ENCODE measurements at places on chromosomes 16 and 17. TPM values are rescaled to one million over a fixed set of nuclear protein-coding genes. Genes with fewer than 3 reads are reported as not detected.

- no peaks in the 10 kb centered on the region for H3K27me3 ChIP-seq
- H3K27ac ChIP-seq, result no peak overlapping the region
- no peak overlapping the region for H3K4me3 ChIP-seq
- no peak for DNase-seq
- H3K4me1 ChIP-seq, result peaks cover 5% of the 10 kb centered on the region
These were observed 662.5 kb upstream of the SOX9 start for GRCh38 chr17:71458322-71458721.

The SHBG gene
- total RNA-seq, result not detected

- H3K36me3 ChIP-seq, result no peaks in the 10 kb centered on the region
- DNase-seq, result no peak
- H3K27me3 ChIP-seq, result peaks cover 47% of the 10 kb centered on the region
- H3K27ac ChIP-seq, result no peak overlapping the region
These were observed 8.4 kb upstream of the HELZ start for GRCh38 chr17:67253384-67253783.

GRCh38 chr16:57609541-57610401 is 18.7 kb upstream of the ADGRG1 start:
- no peak overlapping the region for H3K4me3 ChIP-seq
- H3K4me1 ChIP-seq, result no peaks in the 10 kb centered on the region
- no peak overlapping the region for H3K27ac ChIP-seq
- H3K27me3 ChIP-seq, result no peaks in the 10 kb centered on the region

DNA sequence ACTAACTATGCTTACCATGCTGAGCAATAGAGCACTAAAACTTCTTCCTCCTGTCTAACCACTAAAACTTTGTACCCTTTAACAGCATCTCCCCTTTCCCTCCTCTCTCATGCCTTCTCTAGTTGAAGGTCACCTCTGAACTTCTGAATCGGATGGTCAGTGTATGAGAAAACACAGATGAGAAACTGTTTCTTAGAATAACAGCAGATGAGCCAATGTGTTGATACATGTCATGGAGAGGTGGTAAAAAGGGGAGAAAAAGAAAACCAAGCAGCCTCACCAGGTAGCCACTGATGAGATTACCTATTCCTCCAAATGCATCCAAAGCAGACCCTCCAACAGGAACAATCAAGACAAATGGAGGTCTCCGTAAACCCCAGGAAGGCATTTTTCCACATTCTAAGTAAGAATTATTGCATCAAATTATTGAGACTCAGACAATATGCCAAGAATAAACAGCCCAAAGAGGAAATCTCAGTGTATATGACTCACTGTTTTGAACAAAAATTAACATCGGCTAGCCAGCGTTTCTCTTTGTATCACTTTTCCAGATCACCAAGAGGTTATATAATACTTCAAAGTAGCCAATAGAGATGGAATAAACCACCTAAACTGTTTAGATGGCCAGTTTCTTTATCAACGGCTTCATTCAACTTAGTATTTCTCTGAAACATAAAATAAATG is 793.3 kb upstream of the SOX9 start:
- no peak overlapping the region for H3K4me3 ChIP-seq
- no peak overlapping the region for H3K27ac ChIP-seq
- H3K4me1 ChIP-seq, result no peaks in the 10 kb centered on the region
- H3K36me3 ChIP-seq, result no peaks in the 10 kb centered on the region
- DNase-seq, result no peak

DNA sequence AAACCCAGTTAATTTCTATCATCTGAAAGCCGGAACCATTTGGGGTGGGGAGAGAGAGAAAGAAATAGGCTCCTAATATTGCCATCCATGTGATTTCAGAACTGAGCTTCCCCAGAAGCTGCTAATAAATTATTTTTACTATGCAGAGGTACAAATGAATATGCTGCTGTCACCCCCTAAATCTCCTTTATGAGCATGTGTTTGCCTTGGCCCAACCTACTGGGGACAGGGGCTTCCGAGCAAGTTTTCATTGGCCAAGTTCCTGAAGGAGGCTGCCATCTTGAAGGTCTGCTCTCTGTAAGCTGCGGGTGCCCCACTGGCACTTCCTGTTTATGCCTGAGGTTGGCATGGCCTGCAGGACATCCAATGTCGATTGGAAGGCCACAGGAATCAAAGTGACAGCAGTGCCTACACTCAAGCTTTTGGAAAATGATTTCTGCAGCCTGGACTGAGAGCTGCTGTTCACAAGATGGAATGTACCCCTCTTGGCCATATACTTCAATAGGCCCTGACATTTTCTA is 194.7 kb downstream of the XYLT1 start:
- H3K27me3 ChIP-seq, result no peaks in the 10 kb centered on the region
- no peaks in the 10 kb centered on the region for H3K36me3 ChIP-seq
- peak overlapping the region; percentile 67 for H3K27ac ChIP-seq
- DNase-seq, result no peak
- H3K4me3 ChIP-seq, result no peak overlapping the region

The IL17C gene
- total RNA-seq, result not detected

DNA sequence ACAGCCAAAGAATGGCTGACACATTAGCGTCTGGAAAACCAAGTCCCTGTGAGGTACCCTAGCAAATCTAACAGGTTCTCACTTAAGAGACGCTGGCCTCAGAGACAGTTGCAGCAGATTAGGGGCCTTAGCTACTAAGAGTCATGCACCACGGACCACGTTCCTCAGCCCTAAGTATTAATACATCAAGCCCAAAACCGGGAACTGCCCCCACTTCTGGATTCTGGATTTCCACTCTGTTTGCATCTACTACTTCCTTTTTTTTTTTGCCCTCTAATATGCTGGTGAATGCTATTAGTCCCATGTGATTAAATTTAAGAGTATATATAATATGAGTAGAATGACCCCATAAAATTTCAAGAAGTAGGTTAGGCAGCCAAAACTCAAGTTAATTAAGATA is 775 bp upstream of the TERB1 start:
- H3K4me1 ChIP-seq, result no peaks in the 10 kb centered on the region
- DNase-seq, result no peak
- no peak overlapping the region for H3K27ac ChIP-seq
- no peaks in the 10 kb centered on the region for H3K27me3 ChIP-seq
- peaks cover 26% of the 10 kb centered on the region for H3K36me3 ChIP-seq
- H3K4me3 ChIP-seq, result no peak overlapping the region

- H3K4me1 ChIP-seq, result peaks cover 8% of the 10 kb centered on the region
- H3K27me3 ChIP-seq, result no peaks in the 10 kb centered on the region
- no peak for DNase-seq
- no peak overlapping the region for H3K4me3 ChIP-seq
These were observed 67.3 kb downstream of the ANKRD11 start for GRCh38 chr16:89422905-89423630.

DNA sequence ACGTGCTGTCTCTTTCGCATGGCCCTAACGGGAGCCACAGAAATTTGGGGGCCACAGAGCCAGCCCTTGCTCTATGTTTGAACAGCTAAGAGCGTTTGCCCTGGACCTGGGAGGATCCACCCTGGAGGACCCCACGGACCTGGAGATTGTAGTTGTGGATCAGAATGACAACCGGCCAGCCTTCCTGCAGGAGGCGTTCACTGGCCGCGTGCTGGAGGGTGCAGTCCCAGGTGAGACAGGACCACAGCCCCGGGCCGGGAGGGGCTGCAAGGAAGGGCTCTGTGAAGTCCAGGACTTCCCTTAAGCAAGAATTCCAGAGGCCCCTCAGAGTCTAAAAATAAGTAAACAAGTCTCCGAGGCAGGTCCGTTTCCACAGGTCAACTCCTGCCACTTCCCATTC is 11.9 kb downstream of the CDH15 start:
- no peaks in the 10 kb centered on the region for H3K36me3 ChIP-seq
- no peak for DNase-seq
- no peak overlapping the region for H3K4me3 ChIP-seq
- no peaks in the 10 kb centered on the region for H3K27me3 ChIP-seq

DNA sequence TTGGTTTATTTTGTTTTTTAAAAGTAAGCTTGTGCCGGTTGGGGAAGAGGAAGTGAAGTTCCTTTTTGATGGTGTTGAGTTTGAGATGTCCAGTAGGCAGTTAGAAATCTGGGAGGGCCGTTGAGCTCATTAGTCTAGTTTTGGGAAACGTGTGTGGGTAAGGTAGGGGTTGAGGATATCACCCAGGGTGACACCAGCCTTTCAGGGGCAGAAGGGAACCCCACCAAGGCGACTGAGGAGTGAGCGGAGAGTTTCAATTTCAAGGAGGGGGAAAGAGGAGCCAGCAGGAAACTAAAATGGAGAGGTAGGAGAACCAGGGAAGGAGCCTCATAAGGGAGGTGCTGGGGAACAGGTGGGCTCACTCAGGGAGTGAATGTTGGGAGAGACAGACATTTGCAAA is 22.7 kb downstream of the HAPSTR1 start:
- H3K27ac ChIP-seq, result no peak overlapping the region
- peaks cover 5% of the 10 kb centered on the region for H3K4me1 ChIP-seq
- no peak for DNase-seq

- peak overlapping the region; percentile 59 for H3K27ac ChIP-seq
- H3K4me1 ChIP-seq, result peaks cover 15% of the 10 kb centered on the region
These were observed 7.5 kb downstream of the TIMP2 start for GRCh38 chr17:78917451-78918275.

The TBX21 gene
- total RNA-seq, result 2.9 TPM

DNA sequence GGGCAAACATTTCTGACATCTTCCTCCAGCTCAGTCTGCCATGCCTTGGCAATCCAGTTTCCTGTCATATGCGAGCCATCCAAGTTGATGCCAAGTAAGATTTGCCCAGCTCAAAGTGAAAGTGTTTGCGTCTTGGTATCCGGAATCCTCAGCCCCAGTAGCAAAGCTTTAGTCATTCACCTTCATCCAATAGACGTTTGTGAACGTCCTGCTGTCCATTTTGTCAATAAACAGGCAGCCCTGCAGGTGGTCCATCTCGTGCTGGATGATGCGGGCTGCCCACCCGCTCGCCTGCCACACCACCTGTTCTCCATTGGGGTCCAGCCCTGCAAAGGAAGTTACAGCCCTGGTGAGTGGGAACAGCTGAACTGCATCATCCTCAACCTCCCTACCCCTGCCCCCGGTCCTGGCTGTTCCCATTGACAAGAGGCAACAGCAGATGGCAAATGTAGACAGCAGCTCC is 1.5 kb downstream of the PDF start:
- peaks cover 69% of the 10 kb centered on the region for H3K36me3 ChIP-seq
- peak overlapping the region; percentile 98 for H3K4me3 ChIP-seq
- peak overlapping the region; percentile 98 for H3K27ac ChIP-seq
- no peak for DNase-seq
- H3K4me1 ChIP-seq, result peaks cover 41% of the 10 kb centered on the region
- H3K27me3 ChIP-seq, result no peaks in the 10 kb centered on the region

DNA sequence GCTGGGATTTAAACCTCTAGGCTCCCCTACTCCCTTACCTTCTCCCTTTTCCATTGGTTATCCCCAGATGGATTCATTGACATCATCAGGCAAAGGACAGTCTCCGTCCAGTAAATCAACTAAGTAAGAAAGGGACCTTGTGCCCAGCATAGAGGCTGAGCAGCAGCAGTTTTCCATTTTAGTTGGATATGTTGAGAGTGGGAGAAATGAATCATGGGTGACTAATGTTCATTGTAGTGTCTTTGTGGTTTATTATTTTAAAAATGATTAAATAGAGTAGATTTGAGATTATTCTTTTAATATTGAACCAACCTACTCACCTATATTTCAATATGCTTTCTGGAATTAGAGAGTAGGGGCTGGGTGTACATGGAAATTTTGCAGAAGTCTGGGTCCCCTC is 99.4 kb upstream of the CACNG3 start:
- H3K36me3 ChIP-seq, result no peaks in the 10 kb centered on the region
- no peak overlapping the region for H3K27ac ChIP-seq
- no peak overlapping the region for H3K4me3 ChIP-seq
- no peaks in the 10 kb centered on the region for H3K4me1 ChIP-seq
- no peaks in the 10 kb centered on the region for H3K27me3 ChIP-seq

The RHBDF1 gene
- 38.3 TPM for total RNA-seq

The KRTAP4-3 gene
- not detected for total RNA-seq

The RNF43 gene
- 6.4 TPM for total RNA-seq

DNA sequence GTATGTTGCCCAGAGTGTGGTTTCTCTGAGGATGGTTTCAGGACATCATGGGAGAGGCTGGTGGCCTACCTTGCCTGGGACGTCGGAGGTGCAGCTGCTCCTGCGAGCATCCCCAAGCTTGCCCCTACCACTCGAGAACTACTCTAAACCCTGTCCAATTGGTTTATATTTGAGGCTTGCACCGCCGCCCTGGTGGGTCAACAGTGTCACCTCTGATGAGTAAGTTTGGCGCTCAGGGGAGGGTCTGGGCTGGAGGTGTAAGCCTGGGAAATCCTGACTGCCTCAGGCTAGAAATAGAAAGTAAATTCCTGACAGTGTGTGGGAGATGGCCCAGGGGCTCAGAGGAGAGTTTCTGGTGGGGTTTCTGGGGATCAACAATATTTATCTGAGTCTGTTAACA is 48.2 kb downstream of the CCDC42 start:
- H3K4me1 ChIP-seq, result peaks cover 11% of the 10 kb centered on the region
- H3K27ac ChIP-seq, result no peak overlapping the region

GRCh38 chr16:1917665-1918350 is 407 bp downstream of the HS3ST6 start:
- peak overlapping the region; percentile 49 for H3K4me3 ChIP-seq
- DNase-seq, result no peak
- peaks cover 33% of the 10 kb centered on the region for H3K4me1 ChIP-seq
- peaks cover 97% of the 10 kb centered on the region for H3K27me3 ChIP-seq

DNA sequence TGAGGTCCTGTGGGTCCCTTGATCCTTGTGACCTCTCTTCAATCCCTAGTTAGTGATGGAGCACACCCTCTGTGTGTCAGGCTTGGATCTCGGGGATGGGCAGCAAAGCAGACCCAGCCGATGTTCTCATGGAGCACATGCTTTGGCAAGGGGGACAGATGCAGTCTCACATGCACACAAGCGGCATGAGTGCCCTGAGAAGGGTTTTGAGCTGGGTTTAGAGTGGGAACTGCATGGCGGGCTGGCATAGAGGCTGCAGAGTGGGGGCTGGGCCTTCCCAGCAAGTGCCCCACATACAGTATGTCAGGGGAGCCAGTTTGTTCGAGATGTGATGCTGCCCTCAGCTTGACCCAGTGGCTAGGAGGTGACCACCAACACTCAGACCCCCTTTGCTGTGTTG is 41.6 kb downstream of the B9D1 start:
- peaks cover 93% of the 10 kb centered on the region for H3K36me3 ChIP-seq
- DNase-seq, result no peak
- H3K4me3 ChIP-seq, result no peak overlapping the region
- H3K27me3 ChIP-seq, result no peaks in the 10 kb centered on the region
- no peak overlapping the region for H3K27ac ChIP-seq

The TBC1D3C gene
- total RNA-seq, result 0.15 TPM

- H3K4me1 ChIP-seq, result peaks cover 27% of the 10 kb centered on the region
- H3K27ac ChIP-seq, result no peak overlapping the region
- H3K36me3 ChIP-seq, result peaks cover 50% of the 10 kb centered on the region
- H3K27me3 ChIP-seq, result peaks cover 2% of the 10 kb centered on the region
These were observed 8.7 kb downstream of the CES2 start for GRCh38 chr16:66944054-66944441.

The OR3A2 gene
- total RNA-seq, result not detected

DNA sequence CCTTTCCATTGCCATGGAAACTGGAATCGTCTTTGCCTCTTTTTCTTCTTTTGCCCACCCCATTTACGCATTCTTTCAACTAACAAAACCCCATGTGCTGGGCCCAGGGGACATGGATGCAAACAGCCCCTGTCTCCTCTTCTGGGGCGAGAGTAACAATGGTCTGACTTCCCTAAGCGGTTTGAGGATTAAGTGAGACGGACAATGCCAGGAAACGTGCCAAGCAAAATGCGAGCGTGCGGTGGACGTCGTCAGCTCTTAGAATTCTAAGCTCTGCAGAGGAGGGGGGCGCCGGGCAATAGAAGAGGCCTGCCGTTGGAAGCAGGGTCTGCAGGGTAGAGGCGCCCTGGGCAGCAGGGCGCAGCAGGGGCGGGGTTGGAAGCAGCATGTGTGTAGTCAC is 42.4 kb upstream of the JPH3 start:
- H3K27me3 ChIP-seq, result no peaks in the 10 kb centered on the region
- H3K4me3 ChIP-seq, result no peak overlapping the region
- no peak for DNase-seq
- no peak overlapping the region for H3K27ac ChIP-seq
- no peaks in the 10 kb centered on the region for H3K36me3 ChIP-seq
- H3K4me1 ChIP-seq, result peaks cover 16% of the 10 kb centered on the region

The KRT20 gene
- total RNA-seq, result not detected

Measured in esophagus squamous epithelium (tissue), 5 donors.